ENCODE measurements at places on chromosomes 12 and 14.

- no peak for DNase-seq
Measured at GRCh38 chr12:11553871-11554533, 95.5 kb upstream of the ETV6 start.

DNA sequence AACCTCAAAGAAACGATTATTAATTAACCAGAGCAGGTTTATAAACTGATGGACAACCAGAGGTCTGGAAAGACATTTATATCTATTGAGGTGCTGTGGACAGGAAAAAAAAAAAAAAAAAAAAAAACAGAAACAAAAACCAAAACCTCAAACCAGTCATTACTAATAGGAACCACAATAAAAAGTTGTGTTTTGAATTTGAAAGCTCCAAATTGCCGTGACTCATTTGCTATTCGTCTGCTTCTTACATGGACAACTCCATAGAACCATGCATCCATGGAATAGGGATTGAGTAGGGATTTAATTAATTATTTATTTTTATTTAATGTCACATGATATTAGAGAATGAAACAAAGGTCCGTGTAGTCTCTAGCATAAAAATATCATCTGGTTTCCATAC, 134.1 kb upstream of the SSTR1 start:
- no peak for DNase-seq

GRCh38 chr14:89911010-89911919, 43.3 kb downstream of the EFCAB11 start:
- no peak for DNase-seq

- no peak for DNase-seq
Measured at GRCh38 chr14:66369157-66369697, 116.9 kb upstream of the CCDC196 start.

- DNase-seq: no peak
Measured at GRCh38 chr12:114529966-114530365, 124.0 kb upstream of the TBX5 start.
